CD4-positive, alpha-beta T cell treated with Interleukin-21 for 1 hour (primary cell): ENCODE measurements at places on chromosomes 1 and 21.

DNA sequence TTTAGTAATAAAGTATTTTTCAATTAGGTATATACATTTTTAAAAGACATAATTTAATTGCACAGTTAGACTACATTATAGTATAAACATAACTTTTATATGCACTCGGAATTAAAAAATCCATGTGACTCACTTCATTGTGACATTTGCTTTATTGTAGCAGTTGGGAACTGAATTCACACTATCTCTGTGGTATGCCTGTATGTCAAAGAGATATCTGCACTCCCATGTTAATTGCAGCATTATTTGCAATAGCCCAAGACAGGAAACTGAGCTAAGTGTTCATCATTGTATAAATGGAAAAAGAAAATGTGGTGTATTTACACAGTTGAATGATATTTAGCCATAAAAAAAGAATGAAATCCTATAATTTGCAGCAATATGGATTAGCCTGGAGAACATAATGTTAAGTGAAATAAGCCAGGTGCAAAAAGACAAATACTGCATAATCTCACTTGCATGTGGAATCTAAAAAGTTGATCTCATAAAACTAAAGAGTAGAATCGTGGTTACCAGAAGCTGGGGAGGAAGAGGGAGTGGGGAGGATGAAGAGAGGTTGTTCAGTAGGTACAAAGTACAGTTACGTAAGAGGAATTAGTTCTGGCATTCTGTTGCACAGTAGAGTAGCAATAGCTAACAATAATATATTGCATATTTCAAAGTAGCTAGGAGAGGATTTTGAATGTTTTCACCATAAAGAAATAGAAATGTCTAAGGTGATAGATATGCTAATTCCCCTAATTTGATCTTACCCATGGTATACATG is 64.8 kb downstream of the DPT start:
- no peak for DNase-seq

GRCh38 chr1:149896575-149896974 is 2.8 kb upstream of the BOLA1 start:
- no peak for DNase-seq

DNA sequence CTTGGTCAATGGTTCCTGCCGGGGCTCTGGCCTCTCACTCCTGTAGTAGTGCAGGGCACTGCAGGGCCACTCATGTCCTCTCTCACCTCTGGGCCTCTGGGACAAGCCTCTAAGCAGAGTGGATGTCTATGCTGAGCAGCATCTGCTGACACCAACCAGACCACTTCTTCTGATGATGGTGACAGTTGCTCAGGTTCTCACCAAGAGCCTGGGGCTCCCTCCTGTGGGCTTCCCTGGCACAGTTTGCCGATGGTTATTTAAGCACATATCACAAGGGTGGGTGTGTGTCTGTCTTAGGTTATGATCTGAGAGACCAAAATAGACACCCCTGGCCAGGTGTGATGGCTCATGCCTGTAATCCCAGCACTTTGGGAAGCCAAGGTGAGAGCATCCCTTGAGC is 17.4 kb upstream of the GPR137B start:
- no peak for DNase-seq

DNA sequence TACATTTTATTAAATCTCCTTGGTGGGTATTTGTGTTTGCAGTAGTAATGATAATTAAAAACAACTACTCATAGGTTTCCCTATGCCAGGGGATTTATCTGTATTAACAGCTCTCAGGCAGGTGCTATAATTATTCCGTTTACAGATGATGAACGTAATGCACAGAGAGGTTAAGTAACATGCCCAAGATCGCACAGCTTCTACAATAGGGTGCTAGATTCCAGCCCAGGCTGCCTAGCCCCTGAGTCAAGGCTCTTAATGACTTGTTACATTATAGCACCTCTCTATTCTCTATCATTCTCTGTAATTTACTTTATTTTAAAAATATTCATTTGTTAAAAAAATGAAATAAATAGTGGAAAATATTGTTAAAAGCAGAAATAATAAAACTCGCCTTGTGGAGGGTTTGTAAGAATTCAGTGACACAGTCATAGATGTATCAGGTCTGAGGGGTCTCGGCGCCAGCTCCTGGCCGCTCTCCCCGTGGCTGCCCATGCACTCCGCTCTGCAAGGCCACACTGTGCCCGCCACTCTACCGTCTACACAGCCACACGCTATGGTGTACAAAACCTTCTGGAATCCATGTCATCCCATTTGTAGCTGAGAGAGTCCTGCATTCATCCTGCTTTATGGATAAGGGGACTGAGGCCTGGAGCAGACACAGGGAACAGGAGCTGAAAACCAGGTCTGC is 562.2 kb downstream of the MATN1 start:
- DNase-seq, result no peak

DNA sequence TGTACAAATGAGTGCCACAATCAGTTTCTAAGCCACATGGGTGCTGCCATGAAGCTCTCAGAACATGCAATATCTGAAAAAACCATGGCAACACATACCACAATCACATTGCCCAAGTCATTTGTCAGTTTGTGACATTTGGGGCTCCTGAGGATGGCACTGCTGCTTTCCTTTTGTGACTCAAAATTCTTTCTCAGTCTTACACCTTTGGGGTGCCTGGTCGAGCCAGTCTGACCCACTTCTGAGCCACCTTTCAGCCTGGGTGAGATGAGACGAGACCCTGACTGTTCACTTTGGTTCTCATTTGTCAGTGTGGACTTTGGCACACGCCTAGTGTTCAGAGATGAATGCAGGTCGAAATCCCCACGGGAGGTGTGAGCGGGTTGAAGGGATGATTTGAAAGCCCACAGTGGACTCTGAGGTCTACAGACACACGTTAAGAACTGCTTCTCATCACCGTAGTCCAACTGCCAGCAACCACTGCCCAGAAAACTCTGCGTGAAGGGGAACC is 8.0 kb downstream of the BATF3 start:
- DNase-seq, result no peak

DNA sequence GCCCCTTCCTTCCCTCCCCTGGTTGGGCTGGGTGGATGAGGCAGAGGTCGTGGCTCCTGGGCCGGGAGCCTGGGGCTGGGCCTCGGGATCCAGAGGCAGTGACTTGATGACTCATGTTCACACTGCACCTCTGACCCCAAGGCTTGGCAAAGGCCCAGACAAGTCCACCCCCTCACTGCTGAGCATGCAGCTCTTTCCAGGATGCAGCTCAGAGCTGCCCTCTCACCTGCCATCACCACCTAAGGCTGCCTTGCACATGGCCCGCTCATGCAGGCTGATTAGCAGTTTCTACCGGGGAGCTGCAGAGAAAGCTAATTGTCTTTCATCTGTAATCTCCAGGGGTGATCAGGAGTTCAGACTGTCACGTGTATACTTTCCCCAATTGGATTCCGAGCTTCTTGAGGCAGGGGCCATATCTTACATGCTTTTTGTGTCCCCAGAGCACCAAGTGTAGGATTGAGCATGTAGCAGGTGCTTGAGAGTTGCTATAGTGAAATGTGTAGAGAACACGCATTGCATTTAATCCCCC is 62.1 kb downstream of the LRRN2 start:
- no peak for DNase-seq

DNA sequence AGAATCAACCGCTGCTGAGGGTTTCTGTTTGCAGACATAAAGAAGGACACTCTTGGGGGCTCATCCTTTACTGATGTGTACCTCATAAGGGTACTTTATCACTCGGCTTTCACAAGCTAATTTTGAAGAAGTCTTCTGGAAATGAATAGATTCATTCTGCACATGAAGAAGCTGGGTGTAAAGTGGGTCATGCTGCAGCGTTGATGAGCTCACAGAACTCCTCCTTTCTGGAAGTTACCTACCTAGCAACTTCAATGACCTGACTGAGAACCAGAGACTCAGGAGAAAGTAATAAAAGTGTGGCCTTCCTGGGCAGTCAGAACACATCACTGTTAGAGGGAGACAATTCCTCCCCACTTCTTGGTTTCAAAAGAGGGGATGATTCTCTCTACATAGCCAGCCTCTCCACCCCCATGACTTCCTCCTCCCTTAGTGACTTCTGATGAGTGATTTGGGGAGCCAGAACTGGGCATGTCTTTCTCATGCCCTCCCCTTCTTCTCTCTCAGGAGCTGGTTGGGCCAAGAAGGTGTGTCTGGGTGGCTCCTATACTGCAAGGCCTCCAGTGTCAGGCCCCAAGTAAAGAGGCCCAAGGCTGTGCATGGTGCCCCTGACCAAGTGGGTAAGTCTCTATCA is 27.0 kb downstream of the PCNX2 start:
- DNase-seq, result no peak

- DNase-seq, result no peak
Measured at GRCh38 chr1:207218512-207219362, 102.7 kb upstream of the CD55 start.

DNA sequence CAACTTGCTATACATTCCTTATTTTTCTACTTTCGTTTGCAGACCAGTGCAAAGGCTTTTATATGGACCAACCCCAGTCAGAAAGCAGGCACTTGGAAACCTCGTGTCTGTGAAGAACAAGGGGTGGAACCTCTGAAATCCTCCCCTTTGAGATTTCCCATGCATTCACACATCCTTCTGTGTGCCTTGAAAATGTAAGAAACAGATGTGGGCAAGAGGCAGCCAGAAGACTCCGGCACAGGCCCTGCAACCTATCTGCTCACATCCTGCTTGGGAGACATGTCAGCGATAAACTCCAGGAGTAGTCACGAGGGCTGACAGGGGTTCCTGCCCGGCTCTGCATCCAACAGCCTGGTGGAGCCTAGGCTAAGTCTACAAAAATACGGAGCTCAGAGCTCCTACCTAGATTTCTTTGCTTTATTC is 42.5 kb downstream of the ETS2 start:
- no peak for DNase-seq

DNA sequence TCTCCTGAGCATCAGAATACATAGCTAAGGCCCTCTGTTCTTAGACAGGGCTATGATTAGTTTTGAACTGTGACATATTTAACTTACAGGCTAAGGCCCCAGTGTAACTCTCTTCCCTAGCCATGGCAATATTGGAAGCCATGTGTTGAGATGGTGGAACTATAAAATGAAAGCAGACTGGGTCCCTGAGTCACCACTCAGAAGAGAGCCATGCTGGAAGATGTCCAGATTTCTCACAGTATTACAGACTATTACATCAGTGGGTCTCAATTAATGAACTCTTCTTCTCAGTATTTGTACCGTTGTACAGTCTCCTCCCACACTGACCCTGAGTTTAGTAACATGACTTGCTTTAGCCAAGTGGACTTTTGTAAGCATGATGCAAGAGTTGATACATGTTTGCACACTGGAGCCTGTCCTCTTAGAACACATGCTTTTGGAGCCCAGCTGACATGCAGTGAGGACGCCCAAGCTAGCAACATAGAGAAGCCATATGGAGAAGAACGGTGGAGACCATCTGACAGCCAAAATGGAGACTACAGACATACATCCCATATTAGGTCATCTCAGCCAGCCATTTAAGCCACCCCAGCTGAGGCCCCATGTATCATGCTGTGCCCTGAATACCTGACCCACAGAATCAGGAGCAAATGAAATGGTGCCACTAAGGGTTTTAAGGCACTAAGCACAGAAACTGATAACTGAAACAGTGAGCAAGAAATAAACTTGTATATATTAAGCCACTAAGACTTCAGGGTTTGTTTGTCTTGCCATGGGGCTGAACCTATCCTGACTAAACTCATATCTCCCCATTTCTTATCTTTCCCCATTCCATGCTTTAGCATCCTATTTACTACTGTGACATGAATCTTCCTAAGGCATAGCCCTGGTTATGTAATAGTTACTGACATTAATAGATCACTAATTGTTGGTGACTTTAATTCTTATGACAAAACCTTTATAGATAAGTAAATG is 24.4 kb downstream of the TBX15 start:
- no peak for DNase-seq

DNA sequence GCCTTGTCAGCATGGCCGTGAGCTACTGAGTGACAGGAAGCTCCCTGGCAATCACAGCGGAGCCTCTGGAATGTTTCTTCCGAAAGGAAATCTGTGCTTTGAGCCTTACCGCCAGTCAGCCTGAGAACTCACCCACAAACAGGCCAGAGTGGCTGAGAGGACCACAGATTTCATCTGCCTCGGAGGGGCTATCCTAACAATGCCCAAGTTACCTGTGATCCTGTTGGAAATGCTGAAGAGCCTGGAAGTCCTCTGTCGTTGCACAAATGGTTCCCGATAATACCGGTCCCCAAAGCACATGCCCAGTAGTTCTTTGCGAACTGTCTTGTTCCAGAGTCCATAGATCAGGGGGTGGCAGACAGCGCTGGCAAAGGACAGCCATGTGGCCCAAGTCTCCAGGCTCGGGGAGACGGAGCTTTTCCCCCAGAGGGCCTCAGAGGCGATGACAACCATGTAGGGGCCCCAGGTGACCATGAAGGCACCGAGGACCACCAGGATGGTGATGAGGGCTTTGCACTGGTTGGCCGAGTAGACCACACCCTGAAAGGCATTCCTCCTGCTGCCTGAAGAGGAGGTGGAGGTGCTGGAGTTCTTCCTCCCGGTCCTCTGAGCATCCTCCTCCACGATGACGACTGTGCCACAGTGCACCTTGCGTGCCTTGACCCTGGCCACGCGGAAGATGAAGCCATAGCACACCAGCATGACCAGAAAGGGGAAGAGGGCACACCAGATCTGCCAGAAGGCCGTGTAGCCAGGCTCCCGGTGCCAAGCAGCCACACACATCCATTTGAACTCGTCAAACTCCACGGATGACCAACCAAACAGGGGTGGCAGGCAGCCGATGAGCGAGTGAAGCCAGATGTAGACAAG is 40.2 kb downstream of the GPR161 start:
- DNase-seq, result no peak

GRCh38 chr1:17831597-17831996 is 76.5 kb downstream of the ACTL8 start:
- DNase-seq, result no peak

GRCh38 chr1:6483017-6483760 is 8.3 kb downstream of the PLEKHG5 start:
- DNase-seq, result no peak

DNA sequence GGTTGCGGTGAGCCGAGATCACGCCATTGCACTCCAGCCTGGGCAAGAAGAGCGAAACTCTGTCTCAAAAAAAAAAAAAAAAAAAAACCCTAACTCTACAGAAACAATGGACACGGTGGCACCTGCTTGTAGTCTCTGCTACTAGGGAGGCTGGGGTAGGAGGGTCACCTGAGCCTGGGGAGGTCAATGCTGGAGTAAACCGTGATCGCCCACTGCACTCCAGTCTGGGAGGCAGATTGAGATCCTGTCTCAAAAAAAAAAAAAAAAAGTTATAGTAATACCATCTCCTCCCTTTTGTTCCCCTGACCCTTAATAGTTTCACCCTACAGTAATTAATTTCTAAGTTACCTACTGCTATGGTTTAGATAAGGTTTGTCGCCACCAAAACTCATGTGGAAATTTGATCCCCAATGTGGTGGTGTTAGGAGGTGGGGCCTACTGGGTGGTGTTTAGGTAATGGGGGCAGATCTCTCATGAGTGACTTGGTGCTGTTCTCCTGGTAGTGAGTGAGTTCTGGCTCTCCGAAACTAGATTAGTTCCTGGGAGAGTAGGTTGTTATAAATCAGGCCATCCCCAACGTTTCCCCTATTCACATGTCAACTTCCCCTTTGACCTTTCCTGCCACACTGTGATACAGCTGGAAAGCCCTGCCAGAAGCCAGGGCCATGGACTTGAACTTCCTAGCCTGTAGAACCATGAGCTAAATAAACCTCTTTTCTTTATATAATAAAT is 9.8 kb downstream of the FBXO42 start:
- no peak for DNase-seq

- DNase-seq, result no peak
Measured at GRCh38 chr1:210527091-210527490, 198.4 kb downstream of the HHAT start.
